ENCODE measurements at places on chromosomes 13 and 19.

DNA sequence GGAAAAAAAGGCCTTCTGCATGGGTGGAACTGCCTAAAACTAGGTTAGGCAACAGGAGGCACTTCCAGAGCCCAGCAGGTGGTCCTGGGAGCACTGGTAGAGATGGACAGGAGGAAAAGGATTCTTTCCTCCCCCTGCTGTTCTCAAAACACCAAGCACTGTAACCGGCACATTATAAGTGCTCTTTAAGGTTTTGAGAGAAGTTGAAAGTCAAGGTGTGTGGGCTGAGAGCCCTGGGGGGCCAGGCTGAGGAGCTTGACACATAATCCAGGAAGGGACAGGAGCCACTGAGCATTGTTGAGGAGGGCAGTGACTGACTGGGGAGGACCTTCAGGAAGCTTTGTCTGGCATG lies 32.3 kb downstream of the SPATA13 start:
- no peak for DNase-seq

DNA sequence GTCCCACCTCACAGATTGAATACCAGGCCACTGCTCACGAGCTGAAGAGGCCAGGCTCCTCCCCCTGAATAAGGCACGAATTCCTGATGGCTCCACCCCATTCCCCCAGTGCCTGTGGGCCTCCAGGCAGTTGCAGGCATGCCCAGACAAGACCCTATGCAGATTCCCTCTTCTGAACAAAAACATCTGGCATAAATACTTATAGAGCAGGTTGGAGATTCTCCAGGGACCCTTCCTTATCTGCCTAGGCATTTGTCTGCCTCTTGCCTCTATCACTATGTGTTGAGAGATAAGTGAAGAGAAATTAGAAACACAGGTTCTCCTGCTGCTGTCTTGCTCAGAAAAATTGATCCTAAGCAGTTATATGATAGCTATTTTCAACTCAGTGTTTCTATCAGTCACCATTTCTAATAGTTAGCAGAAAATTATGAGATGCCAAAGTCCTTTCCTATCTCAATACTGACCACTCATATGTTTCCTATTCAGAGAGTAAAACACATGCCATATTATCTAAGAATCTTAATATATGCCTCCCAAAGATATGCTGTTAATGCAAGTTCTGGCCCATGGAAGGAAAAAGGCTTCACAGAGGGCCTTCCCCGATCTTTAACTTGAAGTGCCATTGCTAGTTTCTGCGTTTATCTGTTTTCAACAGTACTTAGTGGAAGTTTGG lies 364.0 kb downstream of the KCTD12 start:
- DNase-seq, result no peak

GRCh38 chr13:39144941-39145533 lies 106.8 kb downstream of the NHLRC3 start:
- no peak for DNase-seq

- no peak for DNase-seq
Observed at GRCh38 chr13:41648314-41648935, 191.1 kb downstream of the RGCC start.

DNA sequence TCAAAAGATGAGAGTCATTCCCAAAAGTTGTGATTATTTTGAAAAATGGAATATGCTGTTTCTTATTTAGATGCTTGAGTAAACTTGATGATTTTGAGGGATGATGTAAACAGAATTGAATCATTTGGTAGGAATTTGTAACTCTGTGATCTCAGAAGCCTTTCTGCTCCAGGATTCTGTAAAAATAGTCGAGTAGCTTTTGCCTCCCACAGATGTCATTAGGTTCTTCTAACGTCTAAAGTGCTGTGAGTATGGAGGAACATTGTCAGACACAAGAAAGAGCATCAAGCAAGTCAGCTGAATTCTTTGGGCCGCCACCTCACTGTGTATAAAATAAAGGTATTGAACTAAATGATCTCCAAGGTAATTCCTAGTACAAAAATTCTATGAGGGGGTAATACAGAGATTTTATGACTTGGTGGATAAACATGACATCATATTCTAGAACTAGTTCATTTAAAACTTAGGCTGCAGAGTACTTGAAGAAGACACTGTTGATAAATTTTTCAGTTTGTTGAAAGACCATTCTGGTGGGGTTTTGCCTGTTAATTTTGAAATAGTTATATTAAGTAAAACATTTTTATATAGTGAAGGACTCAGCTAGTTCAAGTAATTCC lies 1.4 kb upstream of the GPR183 start:
- no peak for DNase-seq

DNA sequence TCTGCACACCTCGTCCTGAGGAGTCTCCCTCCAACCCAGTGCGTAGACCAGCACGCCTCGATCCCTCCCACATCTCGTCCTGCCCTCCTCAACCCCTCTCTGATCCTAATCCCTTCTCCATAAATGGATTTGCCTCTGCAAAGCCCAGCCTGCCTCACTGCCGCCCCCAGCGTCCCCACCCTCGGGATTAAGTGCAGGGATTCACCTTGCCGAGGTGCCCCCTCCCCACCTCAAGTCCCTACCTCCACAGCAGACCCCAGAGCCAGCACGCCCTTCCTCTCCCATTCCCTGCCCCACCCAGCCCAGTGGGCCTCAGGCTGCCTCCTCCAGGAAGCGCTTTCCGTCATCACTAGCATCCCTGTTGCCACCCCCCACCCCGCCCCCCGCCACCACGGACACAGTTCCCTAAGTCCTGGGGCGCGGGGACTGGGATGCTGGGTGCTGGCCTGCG lies 4.0 kb downstream of the KLF16 start:
- no peak for DNase-seq

- no peak for DNase-seq
Observed at GRCh38 chr19:49447485-49448431, 3.9 kb downstream of the PIH1D1 start.

Measured in activated CD4-positive, CD25-positive, alpha-beta regulatory T cell treated with anti-CD3 and anti-CD28 coated beads, Interleukin-2, amount 50 U/mL, for 72 hours (primary cell).